ENCODE measurements at places on chromosomes 13 and 19.

- DNase-seq: no peak
Observed at GRCh38 chr19:21046489-21046888, 26.0 kb downstream of the ZNF430 start.

DNA sequence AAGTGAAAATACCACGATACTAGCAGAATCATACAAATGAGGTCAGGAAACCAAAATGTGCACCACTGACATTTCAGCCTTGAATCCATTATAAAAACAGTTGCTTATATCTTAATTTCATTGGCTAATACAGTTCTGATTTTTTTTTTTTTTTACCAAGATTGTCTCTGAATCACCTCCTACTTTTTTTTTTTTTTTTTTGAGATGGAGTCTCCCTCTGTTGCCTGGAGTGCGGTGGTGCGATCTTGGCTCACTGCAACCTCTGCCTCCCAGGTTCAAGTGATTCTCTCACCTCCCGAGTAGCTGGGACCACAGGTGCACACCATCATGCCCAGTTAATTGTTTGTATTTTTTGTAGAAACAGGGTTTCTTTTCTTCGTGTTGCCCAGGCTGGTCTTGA, 270.2 kb downstream of the LMO7 start:
- DNase-seq: no peak

DNA sequence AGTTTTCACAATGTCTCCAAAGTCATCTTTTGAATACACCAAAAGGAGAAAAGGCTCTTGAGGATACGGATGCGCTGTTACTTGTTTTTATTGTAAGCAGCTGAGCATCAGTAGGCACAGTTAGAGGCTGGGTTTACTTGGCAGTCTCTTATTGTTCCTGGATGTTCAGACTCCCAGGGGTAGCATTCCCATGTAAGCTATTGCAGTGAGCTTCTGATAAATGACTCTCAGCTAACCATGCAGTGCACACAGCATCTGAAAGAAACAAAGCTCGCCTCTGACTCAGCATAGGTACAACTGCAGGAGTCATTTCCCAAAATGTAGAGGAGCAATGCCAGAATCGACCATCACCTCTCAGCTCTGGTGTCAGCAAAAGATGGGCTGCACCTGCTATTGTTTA, 84.8 kb downstream of the DCT start:
- DNase-seq: no peak

- no peak for DNase-seq
Observed at GRCh38 chr19:30116984-30117555, 175.0 kb downstream of the URI1 start.

DNA sequence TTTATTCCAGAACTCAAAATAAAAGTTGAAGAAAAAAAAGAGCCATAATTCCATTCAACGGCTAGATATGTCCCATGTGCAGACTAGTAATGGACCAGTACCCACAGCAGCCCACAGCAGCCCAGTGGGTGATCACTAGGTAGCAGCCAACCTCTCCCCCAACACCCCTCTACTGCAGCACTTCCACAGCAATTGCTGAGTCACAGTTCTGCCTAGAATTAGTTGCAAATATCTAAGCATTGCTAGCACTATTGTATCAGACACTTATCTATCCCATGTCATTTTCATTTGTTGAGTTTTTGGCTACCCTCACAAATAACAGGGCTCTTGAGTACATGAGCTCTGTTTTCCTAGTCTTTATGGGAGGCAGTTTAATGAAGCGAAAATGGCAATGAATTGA, 258.7 kb downstream of the RAP2A start:
- no peak for DNase-seq

DNA sequence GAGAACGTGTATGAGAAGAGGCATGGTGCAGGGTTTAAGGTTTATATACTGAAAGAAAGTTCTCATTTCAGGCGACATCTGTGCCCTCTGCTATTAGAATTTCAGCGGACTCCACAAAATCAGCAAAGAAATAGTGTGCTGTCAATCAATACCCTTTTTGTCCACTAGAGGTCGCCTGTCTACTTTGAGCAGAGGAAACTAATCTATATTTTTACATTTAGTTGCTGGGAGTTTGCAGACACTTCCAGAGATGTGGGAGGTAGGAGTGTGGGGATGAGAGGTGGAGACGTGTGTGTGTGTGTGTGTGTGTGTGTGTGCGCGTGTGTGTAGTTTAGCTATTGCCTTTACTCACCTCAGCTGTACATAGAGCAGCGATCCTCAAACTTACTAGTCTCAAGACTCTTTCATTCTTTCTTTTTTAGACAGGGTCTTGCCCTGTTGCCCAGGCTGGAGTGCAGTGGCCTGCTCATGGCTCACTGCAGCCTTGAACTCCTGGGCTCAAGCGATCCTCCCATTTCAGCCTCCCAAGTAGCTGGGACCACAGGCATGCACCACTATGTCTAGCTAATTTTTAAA, 9.7 kb downstream of the INAFM1 start:
- DNase-seq: peak; percentile 46

- DNase-seq: no peak
Observed at GRCh38 chr13:67950603-67951002, 720.5 kb upstream of the PCDH9 start.

DNA sequence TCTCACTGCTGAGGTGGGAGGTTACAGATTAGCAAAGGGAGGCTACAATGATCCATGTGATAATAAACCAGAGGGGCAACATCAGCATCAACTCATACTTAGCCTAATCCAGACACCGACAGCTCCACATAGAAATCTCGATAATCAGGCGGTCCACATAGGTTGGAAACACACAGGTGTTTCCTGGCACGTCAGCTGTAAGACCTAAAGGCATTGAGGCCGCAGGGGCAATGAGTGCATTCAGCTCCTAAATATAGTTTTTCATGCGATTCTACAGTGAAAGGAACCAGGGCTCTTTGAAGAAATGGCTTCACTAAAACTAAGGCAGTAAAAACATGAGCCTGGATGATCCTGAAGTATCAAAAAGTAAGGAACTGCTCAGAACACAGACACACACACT, 19.3 kb downstream of the PLPP2 start:
- DNase-seq: no peak

GRCh38 chr19:29893606-29894284, 48.3 kb upstream of the URI1 start:
- DNase-seq: no peak

DNA sequence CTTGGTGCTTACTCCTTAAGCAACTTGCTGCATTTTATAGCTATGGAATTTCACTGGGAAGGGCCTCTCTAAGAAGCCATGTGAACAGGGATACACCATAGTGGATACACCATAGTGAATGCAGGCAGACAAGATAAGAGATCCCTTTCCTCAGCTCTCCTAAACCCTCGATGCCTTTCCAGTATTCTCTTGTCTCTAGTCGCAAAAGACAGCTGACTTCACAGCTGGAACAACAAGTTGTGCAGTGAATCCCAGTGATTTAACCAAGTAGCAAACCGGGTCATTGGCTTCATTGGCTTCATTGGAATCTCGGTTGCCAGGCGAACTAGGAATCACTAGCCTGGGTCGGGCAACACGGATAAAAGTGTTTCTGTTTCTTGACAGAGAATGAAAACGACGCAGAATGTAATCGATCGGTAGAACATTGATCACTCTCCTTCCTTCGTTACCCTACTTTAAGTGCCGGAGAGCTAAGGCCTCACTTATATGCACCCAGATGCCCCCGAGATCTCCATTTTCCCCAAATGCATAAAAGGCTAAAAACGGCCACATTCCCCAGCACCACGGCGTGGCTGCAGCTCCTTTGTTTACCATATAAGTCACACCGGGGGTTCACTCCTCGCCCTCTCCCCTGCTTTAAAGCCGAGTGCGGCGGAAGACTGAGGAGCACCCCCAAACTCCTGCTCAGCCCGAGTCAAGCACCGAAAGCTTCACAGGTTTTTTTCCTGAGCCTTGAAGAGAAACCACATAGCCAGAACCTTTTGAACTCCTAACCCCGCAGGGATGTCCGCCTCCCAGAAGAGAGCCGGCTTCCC, 674 bp downstream of the TRPC4 start:
- DNase-seq: no peak

GRCh38 chr19:13037161-13037560, 41.9 kb downstream of the NFIX start:
- DNase-seq: peak; percentile 84

DNA sequence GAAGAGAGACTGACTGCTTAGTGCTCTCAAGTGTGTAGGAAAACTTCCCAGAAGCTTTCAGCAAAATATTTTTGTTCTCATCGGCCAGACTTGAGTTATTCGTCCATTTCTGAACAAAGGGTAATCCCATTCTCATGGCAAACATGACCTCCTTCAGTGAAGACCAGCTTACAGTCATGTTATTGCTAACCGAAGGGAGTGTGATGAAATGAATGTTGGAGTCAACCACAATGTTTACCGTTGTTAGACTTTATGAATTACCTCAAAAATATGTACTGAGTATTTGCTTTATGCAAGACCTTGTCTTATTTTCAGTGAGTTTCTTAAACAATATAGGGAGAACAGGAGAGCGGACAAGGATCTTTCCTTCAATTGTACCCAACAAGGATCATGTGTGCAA, 228.6 kb downstream of the LMO7 start:
- DNase-seq: no peak

GRCh38 chr19:28864024-28864503, 348.9 kb downstream of the UQCRFS1 start:
- DNase-seq: peak; percentile 75

- DNase-seq: no peak
Observed at GRCh38 chr13:50348371-50348770, 333.1 kb downstream of the KCNRG start.

GRCh38 chr13:36261976-36262375, 35.6 kb downstream of the CCDC169 start:
- no peak for DNase-seq

DNA sequence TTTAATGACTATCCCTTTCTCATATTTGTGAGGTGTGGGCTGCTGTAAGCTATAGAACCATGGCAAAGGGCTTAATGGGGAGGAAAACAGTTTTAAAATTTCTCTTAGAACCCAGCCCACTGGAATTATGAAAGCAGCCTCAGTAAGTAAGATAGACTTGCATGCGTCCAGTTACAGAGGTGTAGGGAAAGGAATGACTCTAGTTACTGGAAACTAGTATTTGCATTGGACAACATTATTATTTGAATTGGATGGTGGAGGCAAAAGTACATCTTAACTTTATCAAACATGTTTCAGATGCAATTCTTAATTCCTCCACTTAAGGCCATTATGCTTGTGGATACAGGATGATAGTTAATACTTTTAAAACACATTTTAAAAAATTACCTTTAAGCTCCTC, 292.9 kb downstream of the SPRY2 start:
- DNase-seq: no peak

DNA sequence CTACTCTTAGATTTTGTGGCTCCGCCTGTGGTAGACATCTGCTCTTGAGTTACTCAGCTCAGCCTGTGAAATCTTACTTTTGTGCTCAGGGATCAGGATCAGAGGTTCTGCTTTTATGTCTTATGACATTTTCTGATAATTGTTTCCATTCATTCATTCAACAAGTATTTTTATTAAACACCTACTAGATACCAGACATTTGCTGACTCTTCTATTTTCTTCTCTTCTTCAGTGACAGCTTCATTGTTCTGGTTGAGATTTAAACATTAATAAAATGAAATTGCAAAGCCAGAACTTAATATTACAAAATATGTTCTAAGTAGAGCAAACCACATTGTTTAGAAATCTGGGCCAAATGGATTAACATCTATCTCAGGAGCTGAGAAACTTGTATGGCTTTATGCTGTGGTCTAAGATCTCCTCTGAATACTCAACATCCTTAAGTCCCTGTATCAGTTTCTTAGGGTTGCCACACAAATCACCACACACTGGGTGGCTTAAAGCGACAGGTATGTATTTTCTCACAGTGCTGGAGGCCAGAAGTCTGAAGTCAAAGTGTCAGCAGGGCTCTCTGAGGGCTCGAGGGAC, 15.8 kb upstream of the MICU2 start:
- DNase-seq: no peak

GRCh38 chr19:43351998-43352746, 1.3 kb upstream of the CD177 start:
- DNase-seq: no peak

DNA sequence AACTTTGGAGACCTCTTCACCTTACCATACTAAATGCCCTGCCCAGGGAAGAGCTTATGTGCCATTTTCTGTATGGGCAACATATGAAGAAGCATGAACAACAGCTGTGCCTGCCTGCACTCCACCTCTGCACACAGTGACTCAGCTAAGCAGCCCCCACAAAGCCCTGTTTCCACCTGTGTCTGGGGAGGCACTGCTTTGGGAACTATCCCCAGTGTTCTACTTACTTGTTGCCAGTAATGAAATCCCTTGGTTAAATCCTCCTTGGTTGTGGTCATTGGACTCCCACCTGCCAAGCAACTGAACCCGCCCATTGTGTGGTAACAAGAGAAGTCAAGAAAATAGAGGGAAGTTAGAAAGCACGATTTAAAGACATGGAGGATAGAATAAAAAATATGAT, 84.6 kb downstream of the NALCN start:
- DNase-seq: peak; percentile 2

GRCh38 chr13:112791663-112792440, 102.0 kb downstream of the ATP11A start:
- no peak for DNase-seq

DNA sequence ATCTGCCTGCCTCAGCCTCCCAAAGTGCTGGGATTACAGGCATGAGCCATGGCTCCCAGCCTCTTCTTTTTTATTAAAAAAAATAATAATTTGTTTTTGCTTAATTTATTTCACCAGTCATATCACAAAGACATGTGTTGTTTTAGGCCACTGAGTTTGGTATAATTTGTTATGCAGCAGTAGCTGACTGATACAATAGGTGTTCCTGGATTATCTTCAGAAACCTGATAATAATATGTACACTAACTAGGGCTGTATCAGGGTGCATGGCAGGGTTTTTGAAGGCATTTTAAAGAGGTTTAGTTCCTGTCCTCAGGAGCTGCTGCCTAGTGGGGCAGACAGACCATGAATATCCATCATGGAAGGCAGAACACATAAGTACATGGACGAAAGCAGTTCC, 9.5 kb upstream of the CSNK1G2 start:
- DNase-seq: no peak

- DNase-seq: peak; percentile 96
Observed at GRCh38 chr19:46731007-46731501, 14.1 kb upstream of the PRKD2 start.

GRCh38 chr13:104895521-104895920, 1639.9 kb downstream of the EFNB2 start:
- no peak for DNase-seq

- DNase-seq: peak; percentile 29
Observed at GRCh38 chr13:40235160-40235796, 431.2 kb downstream of the FOXO1 start.

- peak; percentile 25 for DNase-seq
Observed at GRCh38 chr13:111114362-111115060, 599 bp upstream of the ARHGEF7 start.

- peak; percentile 35 for DNase-seq
Observed at GRCh38 chr19:5058521-5059212, 89.8 kb downstream of the KDM4B start.

DNA sequence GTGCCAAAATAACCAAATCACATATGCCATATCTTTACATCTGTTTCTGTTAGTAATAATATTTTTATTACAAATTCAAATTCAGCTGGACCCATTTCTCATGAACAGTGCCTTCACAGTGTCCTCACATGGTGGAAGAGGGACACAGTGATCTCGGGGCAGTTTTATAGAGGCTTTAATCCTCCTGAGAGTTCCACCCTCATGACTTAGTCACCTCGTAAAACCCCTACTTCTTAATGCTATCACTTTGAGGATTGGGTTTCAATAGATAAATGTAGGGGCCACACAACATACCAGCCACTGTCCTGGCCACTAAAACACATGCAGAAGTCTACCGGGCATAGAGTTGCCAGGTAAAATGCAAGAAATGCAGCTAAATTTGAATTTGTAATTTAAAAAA, 201.5 kb downstream of the MYO16 start:
- DNase-seq: no peak

Measured in Daoy (cell line).